ENCODE measurements at places on chromosomes 2 and 18. TPM values are rescaled to one million over a fixed set of nuclear protein-coding genes. Genes with fewer than 3 reads are reported as not detected.

GRCh38 chr2:158828378-158829164, 33.5 kb downstream of the DAPL1 start:
- DNase-seq, result no peak

DNA sequence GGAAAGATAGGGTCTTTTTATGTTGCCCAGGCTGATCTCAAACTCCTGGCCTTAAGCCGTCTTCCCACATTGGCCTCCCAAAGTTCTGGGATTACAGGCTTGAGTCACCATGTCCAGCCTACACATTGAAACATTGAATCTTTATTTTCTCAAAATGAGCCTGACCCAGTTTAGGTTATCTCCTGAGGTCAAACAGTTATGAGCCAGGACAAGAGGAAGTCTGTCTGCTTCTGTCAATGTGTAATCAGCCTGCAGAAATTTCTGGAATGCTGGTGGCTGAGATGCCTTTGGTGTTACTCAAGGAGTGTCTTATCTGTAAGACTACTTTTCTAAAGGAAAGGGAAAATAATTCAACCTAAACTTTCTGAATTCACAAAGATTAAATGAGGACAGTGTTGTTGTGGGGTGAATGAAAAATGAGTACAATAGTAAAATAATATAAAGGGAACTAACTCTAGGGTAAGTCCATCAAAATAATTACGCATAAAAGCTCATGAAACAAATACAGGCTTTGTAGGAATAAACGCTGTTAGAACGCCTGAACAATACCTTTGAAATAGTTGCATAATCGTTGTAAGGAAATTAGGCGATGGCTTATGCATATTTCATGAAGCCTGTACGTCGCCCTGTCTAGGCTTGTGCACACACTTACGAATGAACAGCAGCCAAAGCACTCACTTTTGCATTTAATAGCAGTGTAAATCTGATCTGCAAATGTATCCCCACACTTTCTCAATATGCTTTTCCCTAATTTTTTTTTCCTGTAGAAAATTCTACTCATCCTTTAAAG, 260.8 kb downstream of the RDH14 start:
- DNase-seq, result no peak

- DNase-seq, result no peak
These were observed 1083.3 kb upstream of the GYPC start for GRCh38 chr2:125572660-125573059.

DNA sequence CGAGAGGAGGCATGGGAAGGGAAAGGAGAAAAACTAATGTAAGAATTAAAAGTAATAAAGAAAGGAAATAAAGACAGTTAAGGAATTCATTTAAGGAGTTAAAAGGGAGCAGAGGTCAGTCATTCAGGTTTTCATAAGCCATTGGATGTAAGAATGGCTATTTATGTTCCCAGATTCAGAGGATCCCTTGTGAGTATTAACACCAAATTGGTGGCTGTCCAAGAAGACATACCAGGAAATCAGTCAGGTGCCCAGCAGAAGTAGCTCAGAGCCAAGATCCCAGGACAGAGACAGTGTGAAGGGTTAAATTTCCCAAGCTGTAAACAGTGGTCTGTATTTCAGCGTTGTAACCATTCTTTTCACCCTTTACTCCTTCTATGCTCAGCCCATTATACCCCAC, 550.4 kb downstream of the BCL11A start:
- DNase-seq, result no peak

- no peak for DNase-seq
These were observed 141.4 kb downstream of the FAM124B start for GRCh38 chr2:224260372-224261020.

Gene OR6B2
- not detected for total RNA-seq

DNA sequence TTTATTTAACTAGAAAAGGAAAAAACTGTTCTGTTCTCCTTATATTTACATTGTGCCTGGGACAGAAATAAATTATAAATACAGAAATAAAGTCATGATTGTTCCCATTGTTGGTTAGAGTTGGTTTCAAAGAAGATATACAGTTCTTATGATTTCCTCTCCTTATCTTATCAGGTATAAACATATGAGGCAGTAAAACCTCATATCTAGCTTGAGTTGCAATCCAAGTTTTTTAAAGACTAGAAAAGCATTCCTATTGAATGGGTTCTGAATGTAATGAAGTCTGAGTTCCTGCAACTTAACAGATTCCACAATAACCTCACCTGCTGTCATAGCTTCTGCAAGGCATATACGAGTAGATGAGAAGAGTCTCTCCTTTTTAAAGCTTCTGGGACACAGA, 114.7 kb upstream of the CAVIN2 start:
- no peak for DNase-seq

Gene PROKR1
- not detected for total RNA-seq

Gene CXCR1
- not detected for total RNA-seq

DNA sequence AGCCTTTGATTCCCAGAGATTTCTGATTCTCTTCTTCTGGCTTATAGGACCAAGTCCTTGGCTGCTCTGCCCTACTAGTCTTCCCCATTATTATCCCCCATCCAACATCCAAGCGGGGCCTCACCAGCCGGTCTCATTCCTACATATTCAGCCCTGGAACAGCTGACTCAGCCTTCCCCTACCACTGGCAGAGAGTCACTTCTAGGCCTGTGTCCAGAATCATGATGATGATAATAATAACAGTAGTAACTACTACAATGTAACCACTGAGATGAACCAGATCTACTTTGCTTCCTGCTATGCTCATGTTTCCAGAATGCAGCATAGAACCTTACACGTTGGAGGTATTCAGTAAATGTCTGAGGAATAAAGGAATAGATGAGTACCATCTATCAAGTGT, 295.2 kb downstream of the SRBD1 start:
- DNase-seq, result no peak

DNA sequence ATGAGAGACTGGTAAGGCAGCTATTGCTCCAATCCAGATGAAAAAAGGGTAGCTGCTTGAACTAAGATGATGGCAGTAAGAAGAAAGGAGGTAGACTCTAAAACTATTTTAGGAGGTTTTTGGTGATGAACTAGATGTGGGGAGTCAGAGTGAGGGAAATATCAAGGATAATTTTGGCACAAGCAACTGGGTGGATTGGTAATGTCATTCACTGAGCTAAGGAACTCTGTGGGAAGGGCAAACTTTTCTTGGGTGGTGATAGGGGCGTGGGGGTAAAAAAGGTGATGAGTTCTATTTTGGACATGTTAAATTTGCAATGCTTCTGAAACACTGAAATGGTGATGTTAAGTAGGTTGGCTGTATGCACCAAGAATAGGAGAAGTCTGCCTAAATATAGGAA, 19.3 kb downstream of the PAIP2B start:
- no peak for DNase-seq

Gene TMEM163
- total RNA-seq, result not detected

DNA sequence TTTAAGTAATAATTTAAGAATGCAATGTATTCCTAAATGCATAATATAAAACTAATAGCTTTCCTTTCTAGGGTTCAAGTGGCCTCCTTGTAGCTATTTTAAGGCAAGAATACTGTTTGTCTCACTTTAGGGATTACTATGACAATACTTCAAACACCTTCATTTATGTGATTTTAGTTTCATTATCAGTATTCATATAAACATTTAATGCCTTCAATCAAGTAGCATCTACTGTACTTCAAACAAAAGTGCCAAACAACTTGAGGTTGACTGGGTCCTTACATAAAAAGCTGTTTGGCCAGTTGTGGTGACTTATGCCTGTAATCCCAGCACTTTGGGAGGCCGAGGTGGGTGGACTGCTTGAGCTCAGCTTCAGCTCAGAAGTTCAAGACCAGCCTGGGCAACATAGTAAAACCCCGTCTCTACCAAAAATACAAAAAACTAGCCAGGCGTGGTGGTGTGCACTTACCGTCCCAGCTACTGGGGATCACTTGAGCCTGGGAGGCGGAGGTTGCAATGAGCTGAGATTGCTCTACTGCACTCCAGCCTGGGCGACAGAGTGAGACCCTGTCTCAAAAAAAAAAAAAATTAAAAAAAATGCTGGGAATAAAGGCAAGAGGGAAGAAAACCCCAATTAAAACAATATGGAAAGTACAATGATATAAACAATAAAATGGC, 9.3 kb downstream of the MEX3C start:
- no peak for DNase-seq

DNA sequence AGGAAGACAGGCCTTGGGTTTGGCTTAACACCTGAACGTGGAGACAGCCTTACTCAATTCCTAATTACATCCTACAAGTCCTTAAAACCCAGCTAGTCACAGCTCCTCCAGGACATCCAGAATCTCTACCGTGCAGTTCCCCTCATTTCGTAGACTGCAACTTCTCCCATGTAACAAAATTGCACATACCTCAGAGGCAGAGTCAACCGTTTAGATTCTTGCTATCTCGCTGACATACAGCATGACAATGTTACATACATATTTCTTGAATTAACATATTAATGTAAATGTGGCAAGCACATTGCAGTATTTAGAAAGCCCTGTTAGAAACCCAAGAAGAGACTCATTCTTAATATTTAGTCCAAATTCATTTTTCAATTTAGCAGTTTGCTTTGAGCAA, 358.7 kb downstream of the SETBP1 start:
- no peak for DNase-seq

Gene MAP4K3
- 80.9 TPM for total RNA-seq

- DNase-seq, result no peak
These were observed 67.9 kb upstream of the ALPP start for GRCh38 chr2:232310696-232311095.

Gene MAL
- 1.2 TPM for total RNA-seq

GRCh38 chr2:20103530-20103929, 52.1 kb upstream of the LAPTM4A start:
- no peak for DNase-seq

DNA sequence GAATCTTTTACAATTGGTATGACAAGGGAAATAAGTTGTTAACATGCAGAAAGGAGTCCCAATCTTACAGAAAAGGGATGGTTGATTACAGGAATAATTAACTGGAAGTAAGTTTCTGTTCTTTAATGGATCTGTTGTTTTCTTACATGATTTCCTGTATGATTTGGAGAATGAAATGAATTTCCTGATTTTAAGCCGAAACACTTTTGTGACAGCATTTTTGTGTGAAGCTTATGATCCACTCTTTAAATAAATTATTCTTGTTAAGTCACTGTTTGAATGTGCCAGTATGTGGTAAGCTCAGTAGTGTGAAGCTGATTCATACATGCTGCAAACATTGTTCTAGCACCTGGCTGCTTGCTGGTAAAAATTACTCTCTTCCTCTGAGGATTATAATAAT, 516.2 kb downstream of the DCDC2C start:
- no peak for DNase-seq

Gene NAT8
- total RNA-seq, result 25.4 TPM

DNA sequence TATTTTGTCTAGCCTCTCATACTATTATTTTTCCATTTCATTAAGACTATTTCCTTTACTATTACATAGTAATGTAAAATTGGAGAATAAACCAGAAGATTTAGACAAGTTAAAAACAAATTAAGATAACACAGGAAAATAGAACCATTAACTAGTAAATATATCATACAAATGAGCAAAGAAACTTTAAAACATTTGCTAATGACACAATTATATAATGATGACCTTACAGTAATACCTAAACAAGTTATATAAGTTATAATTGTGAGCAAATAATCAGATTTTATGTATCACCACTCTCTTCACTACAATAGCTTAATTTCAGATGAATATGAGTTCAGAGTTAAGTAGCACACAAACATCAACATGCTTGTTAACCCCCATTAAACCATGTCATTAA, 72.6 kb upstream of the GRB14 start:
- no peak for DNase-seq

DNA sequence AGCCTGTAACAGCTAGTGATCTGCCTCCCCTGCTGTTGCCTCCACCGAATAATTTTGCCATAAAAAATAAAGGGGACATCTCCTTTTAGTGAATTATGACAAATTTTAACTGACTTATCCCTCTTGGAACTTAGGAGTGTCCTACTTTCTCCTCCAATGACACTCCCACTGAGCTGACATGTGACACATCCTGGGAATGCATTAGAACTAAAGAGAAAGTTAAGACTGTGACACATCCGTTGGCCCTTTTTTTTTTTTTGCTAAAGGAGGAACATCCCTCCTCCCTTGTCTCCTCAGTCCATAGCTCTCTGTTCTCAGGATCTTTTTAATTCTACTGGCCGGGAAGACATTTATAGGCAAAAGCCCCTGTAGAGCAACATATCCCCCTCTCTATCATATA, 268.2 kb downstream of the NRXN1 start:
- no peak for DNase-seq

DNA sequence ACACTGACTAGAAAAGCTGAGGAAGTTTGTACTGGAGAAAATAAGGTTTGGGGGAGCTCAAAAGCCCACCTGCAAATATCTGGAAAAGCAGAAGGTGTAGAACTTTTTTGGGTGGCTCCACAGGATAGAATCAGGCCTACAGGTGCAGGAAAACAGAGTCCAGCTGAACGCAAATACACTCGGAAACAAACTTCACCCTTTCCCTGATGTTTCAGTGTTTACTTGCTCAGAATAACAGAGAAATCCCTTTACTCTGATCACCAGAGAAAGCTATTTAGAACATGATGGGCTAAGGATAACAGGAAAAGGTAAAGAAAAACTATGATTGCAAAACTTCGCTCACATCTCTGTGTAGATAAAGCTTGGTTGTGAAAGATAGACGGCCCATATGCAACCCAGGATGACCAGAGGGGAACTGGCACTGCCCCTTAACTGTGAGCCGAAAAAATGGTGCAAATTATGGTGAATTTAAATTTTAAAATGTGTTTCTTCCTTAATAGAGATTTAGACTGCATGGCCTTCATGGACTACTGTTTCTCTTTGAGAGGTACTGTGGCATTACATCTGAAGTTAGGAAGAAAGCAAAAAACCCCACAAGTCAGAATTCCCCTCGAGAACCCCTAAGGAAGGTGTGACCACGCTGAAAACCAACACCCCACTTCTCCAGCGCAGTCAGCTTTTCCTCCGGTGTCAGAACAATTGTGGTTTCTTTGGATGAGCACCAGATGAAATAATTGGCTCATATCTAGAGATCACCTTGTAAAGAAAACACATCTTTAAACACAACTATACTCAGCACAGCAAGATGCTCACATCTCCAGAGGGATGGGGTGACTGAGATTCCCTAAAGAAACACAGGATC, 84.5 kb upstream of the TMEM247 start:
- no peak for DNase-seq

DNA sequence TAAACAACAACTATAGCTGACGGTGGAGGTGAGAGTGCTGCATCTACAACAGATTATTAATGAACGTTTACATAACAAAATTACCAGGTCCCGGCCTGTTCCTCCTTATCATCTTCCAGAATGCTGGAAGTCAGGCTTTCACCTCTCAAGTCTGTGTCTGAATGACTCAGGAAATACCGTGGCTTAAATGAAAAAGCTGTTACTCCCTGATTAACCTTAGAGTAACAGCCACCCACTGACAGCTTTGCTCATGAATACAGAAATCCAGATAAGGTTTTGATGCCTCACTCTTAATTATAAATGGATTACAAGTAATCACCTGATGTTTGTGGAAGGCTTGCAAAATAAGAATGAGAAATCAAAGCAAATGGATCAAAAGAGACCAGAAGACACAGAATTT, 885.3 kb upstream of the CELF4 start:
- DNase-seq, result no peak

DNA sequence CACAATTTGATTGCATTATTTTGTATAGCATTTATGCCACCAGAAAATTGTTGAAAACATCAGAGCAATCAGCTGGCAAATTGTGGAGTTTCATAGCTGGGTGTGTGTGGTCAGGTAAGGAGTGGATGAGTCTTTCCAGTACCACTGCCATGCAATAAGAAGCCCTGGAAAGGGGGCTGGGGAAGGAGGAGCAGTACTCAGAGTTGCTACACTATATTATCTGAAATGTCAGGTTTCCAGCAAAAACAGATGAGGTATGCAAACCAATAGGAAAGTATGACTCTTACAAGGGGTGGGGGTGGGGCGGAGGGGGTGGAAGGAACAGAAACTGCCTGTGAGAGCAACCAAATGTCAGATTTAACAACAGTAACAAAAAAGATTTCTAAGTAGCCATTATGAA, 112.2 kb downstream of the SOS1 start:
- no peak for DNase-seq

Gene CCDC178
- not detected for total RNA-seq
